CD8-positive, alpha-beta memory T cell (primary cell): ENCODE measurements at places on chromosomes 13 and 19. TPM values are rescaled to one million over a fixed set of nuclear protein-coding genes. Genes with fewer than 3 reads are reported as not detected.

Gene CCDC169
- not detected for total RNA-seq

Gene LRRC63
- total RNA-seq = 0.55 TPM

Gene N4BP2L1
- total RNA-seq = 15.1 TPM

Gene C19orf33
- not detected for total RNA-seq

Gene B3GNT8
- 0.91 TPM for total RNA-seq

Gene PSG6
- not detected for total RNA-seq

Gene FUT1
- total RNA-seq = 0.09 TPM

Gene KLK4
- total RNA-seq = not detected

Gene FDX2
- total RNA-seq = 29.6 TPM

Gene KIRREL2
- total RNA-seq = 0.83 TPM

- H3K27me3 ChIP-seq = no peaks in the 10 kb centered on the region
- H3K27ac ChIP-seq = no peak overlapping the region
- H3K4me3 ChIP-seq = no peak overlapping the region
- H3K4me1 ChIP-seq = peaks cover 13% of the 10 kb centered on the region
- DNase-seq = no peak
Measured at GRCh38 chr13:44305917-44306370, 67.7 kb upstream of the SERP2 start.

DNA sequence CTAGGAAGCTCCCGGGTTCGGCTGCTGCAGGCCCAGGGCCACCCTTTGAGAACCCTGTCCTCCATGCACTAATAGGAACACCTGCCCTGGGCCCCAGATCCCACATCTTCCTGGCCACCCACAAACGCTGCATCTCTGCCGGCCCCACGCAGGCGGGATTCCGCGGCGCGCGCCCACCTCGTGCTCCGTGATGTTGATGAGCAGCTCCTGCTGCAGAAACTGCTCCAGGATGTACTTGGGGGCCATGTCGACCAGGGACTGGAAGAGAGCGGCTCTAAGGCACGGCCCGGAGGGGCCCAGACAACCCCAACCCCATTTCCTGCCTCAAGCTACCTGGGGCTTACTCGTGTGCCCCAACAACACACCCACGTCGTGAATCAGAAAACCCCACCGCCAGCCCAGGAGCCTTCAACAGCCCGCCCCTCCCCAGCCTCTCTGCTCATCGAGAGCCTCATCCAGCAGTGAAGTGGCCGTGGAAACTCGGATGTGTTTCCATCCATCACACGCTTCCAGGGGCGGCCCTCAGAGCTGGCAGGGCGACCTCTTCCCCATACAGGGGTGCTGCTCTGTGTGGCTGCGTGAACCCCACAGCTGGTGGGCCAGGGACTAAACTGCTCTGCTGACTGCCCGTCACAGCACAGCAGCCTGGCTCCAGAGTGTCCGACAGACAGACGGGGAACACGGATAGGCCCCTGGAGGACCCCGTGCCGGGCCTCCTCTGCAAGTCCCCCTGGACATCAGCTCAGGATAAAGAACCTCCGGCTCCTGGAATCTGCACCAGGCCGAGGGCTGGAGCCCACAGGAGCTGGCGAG is 4.2 kb downstream of the POLR2E start:
- DNase-seq = peak; percentile 75
- no peak overlapping the region for H3K4me3 ChIP-seq
- H3K4me1 ChIP-seq = peaks cover 60% of the 10 kb centered on the region
- H3K36me3 ChIP-seq = peaks cover 19% of the 10 kb centered on the region
- no peaks in the 10 kb centered on the region for H3K27me3 ChIP-seq

DNA sequence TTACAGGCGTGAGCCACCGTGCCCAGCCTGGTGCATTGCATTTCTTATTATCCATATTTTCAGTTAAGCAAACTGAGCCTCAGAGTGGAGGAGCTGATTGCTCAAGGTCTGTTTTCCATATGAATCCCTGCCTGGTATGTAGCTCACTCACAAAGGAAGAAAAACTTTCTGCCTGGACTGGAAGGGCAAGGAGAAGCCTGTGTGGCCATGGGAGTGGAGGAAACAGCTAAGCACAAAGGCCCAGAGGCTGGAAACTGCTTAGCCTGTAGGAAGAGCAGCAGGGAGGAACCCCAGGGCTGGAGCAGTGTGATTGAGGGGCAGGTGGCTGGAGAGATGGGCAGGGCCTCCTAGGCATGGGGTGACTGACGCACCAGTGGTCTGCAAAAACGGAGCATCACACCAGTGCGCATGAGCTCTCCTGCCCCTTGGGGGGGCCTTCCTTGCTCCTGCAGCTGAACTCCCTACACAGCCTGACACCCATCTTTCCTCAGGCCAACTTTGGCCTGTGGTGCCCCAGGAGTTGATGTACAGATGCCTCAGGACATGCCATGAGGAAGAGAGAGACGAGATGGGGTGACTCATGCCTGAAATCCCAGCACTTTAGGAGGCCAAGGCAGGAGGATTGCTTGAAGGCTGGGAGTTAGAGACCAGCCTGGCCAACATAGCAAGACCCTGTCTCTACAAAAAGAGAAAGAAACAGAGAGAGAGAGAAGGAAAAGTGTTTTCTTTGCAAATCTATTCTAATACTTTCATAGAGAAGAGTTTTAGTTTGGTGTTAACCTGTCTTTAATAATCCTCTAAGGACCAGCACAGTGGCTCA is 2.8 kb upstream of the HNRNPM start:
- no peak overlapping the region for H3K27ac ChIP-seq
- no peaks in the 10 kb centered on the region for H3K27me3 ChIP-seq
- peaks cover 6% of the 10 kb centered on the region for H3K36me3 ChIP-seq
- DNase-seq = no peak
- H3K4me3 ChIP-seq = no peak overlapping the region

GRCh38 chr13:96797136-96797535 is 197.1 kb downstream of the OXGR1 start:
- no peaks in the 10 kb centered on the region for H3K36me3 ChIP-seq
- no peaks in the 10 kb centered on the region for H3K4me1 ChIP-seq
- DNase-seq = no peak
- no peak overlapping the region for H3K4me3 ChIP-seq

DNA sequence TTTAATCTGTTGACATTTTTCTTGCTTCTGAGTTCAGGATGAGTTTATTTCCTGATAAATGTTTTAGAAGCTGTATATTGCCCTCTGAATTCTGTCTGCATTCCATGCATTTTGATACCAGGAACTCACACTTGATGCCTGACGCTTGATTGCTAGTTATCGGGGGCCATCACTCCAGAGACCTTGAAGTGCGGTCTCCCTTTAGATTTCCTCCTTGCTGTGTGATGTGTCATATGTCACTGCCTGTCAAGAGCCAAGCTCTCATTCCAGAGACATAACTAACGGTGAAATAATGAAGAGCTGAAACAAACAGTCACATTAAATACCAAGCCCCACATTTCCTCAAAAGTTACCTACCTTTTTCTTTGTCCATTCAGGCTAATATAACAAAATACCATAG is 155.5 kb downstream of the TNFSF13B start:
- DNase-seq = no peak
- no peak overlapping the region for H3K4me3 ChIP-seq
- no peaks in the 10 kb centered on the region for H3K4me1 ChIP-seq
- H3K36me3 ChIP-seq = no peaks in the 10 kb centered on the region
- H3K27me3 ChIP-seq = no peaks in the 10 kb centered on the region

GRCh38 chr13:43072394-43072793 is 49.0 kb downstream of the DNAJC15 start:
- no peak overlapping the region for H3K4me3 ChIP-seq
- H3K27me3 ChIP-seq = no peaks in the 10 kb centered on the region
- no peak overlapping the region for H3K27ac ChIP-seq

GRCh38 chr13:40874138-40874779 is 84.8 kb downstream of the SLC25A15 start:
- H3K36me3 ChIP-seq = no peaks in the 10 kb centered on the region
- no peak overlapping the region for H3K27ac ChIP-seq
- H3K27me3 ChIP-seq = no peaks in the 10 kb centered on the region
- no peak overlapping the region for H3K4me3 ChIP-seq
- no peak for DNase-seq

DNA sequence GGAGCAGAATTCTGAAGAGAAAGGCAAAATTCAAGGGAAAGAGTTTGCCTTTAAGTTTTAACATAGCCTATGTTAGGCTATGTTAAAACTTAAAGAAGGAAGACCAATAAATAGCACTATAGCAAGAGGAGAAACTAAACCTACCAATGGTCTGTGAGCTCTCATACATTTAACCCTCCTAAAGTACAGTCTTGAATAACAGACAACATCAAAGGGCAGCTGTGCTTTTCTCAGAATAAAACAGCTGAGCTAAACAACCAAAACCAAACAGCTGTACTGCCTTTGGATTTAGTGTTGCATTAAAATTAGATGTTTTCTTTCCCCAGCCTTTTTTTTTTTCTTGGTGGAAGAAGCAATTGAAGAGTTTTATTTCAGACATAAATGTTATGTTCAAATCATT is 34.0 kb downstream of the KLF5 start:
- H3K27me3 ChIP-seq = no peaks in the 10 kb centered on the region
- peaks cover 4% of the 10 kb centered on the region for H3K4me1 ChIP-seq
- DNase-seq = no peak
- no peak overlapping the region for H3K27ac ChIP-seq

DNA sequence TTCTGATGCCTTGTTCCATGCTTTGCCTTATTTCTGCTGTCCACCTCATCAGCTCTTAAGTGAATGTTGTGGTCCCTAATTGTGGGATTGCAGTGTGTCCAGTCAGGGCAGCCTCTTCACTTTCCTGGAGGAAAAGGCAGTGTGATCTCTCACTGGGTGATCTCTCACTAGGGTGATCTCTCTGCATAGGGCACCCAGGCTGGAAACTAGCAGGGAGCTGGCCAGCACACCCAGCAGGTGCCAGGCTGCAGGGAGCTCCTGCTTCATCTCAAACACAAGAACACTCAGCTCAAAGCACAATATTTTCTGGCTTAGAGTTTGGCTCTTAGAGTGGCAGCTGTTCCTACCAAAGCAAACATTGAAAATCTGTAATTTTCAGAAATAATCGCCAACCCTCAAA is 36.5 kb upstream of the TSHZ3 start:
- no peak for DNase-seq
- no peaks in the 10 kb centered on the region for H3K27me3 ChIP-seq
- H3K4me1 ChIP-seq = no peaks in the 10 kb centered on the region
- H3K27ac ChIP-seq = no peak overlapping the region
- H3K4me3 ChIP-seq = no peak overlapping the region
- no peaks in the 10 kb centered on the region for H3K36me3 ChIP-seq

DNA sequence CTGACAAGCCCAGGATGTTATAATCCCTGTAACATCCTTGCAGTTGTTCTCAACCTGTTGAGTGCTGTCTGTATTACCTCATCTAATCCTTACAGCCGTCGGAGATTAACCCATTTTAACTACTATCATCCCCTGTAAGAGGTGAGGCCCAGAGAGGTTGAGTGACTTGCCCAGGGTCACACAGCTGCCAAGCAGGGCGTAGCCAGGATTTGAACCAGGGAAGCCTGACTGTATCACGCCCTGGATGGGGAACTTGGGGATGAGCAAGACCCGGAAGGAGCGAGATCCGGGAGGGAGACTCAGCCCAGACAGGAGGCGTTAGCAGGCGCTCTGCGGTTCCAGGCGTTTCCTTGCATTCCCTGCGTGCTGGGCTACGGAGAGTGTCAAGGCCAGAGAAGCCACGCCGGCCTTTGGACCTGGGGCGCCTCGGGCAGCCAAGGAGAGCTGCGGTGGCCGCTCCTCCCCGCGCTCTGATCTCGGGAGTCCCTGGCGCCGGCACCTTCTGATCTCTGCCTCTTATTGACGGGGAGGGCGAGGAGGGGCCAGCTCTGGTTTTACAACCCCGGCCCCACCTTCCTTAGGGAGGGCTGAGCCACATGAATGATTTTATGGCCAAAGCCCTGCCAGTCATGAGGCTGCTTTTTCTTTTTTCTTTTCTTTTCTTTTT is 6.2 kb downstream of the SULT2B1 start:
- H3K36me3 ChIP-seq = no peaks in the 10 kb centered on the region
- no peak overlapping the region for H3K4me3 ChIP-seq
- H3K27me3 ChIP-seq = no peaks in the 10 kb centered on the region
- no peak for DNase-seq
- H3K4me1 ChIP-seq = no peaks in the 10 kb centered on the region
- no peak overlapping the region for H3K27ac ChIP-seq

- no peak for DNase-seq
- H3K36me3 ChIP-seq = no peaks in the 10 kb centered on the region
- H3K4me3 ChIP-seq = no peak overlapping the region
- H3K27ac ChIP-seq = no peak overlapping the region
Measured at GRCh38 chr13:86795858-86796257, 875.3 kb upstream of the SLITRK5 start.

DNA sequence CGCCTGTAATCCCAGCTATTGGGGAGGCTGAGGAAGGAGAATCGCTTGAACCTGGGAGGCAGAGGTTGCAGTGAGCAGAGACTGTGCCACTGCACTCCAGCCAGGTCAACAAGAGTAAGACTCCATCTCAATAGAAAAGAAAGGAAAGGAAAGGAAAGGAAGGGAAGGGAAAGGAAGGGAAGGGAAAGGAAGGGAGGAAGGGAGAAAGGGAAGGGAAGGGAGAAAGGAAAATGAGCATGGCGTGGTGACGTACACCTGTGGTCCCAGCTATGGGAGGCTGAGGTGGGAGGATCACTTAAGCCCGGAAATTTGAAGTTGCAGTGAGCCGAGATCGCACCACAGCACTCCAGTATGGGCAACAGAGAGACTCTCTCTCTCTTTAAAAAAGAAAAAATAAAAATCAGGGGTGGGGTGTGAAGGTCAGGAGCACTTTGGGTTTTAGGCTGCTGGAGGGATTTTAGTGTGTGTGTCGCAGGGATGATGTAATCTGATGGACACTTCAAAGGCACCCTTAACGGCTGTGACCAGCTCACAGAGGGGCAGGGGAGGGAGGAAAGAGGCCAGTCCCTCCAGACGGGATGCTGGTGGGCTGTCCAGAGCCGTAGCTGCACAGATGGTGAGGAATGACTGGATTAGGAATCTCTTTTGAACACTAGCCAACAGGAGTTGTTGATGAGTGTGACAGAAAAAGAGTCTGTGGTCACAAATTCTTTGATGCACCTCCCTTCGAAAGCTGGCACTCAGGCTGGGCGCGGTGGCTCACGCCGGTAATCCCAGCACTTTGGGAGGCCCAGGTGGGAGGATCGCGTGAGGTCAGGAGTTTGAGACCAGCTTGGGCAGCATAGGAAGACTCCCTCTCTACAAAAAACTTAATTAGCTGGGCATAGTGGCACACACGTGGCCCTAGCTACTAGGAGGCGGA is 27.6 kb downstream of the TMPRSS9 start:
- no peak overlapping the region for H3K27ac ChIP-seq
- no peaks in the 10 kb centered on the region for H3K4me1 ChIP-seq
- H3K4me3 ChIP-seq = no peak overlapping the region

- peaks cover 4% of the 10 kb centered on the region for H3K4me1 ChIP-seq
- H3K27ac ChIP-seq = no peak overlapping the region
- DNase-seq = no peak
Measured at GRCh38 chr13:110646442-110647364, 31.4 kb downstream of the NAXD start.

DNA sequence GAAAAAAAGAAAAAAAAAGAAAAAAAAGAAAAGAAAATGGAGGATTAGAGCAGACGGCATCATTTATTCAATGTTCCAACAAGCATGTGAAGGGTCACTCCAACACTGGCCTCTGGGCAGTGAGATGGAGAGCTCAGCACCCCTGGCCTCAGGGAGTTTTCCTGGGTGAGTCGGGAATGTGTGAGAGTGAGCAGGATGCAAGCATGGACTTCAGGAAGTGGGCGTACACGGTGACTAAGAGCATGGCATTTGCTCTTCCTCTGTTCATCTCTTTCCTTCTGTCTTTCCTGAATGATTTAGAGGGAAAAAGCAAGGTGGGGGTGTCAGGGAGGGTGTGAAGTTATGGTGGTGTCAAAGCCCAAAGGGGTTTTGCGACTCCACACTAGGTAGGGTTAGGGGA is 682 bp upstream of the CABP5 start:
- H3K27ac ChIP-seq = no peak overlapping the region
- no peaks in the 10 kb centered on the region for H3K27me3 ChIP-seq
- no peak overlapping the region for H3K4me3 ChIP-seq
- H3K36me3 ChIP-seq = no peaks in the 10 kb centered on the region
- no peak for DNase-seq
